ENCODE measurements at places on chromosomes 1 and 21.
A peak's percentile ranks its signal among the peaks of the same experiment; 100 is the strongest.

DNA sequence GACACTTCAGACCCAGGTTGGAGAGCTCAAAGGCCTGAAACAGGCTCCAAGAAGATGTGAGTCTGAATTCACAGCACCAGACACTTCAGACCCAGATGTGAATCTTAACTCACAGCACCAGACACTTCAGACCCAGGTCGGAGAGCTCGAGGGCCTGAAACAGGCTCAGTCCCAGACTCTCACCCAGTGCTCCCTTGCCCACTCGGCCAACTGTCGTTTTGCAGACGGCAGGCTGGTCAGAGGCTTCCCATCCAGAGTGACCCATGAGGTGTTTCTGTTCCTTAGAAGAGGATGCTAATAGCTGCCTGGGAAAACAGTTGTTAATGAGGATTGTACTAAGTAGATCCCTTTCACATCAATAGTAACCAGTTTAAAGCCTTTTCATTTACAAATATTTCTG lies 88.4 kb downstream of the ADARB1 start:
- no peak for DNase-seq

GRCh38 chr1:54327386-54328065 lies 78.7 kb downstream of the SSBP3 start:
- DNase-seq = no peak

DNA sequence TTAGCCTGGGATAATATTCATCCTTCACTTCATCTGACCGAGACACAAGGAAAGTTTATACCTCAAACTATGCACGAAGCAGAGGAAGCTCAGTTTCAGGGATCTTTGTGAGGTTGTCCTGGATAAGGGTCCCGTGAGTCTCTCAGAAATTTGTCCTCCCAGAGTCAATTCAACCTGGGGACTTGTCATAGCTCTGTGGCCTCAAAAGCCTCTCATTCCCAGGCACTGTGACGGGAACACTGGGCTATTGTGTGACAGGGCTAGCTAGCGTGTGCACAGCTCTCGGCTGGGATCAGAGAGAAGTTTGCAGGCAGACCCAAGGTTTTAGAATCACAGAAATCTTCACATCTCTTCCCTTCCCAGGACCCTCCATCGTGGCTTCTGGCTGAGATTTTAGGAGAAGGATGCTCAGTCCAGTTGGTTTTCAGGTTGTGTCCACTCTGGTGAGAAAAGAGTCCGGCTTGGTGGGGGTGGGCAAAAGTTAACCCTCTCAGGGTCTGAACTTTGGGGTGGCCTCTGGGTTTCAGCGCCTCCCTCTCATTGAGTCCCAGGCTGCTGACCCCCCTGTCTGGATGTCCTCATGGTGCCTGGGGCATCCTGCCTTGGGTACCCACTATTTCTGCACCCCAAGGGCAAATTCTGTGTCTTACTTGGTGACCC lies 20.4 kb upstream of the LBR start:
- DNase-seq = no peak

GRCh38 chr1:172451002-172451443 lies 7.2 kb upstream of the PIGC start:
- no peak for DNase-seq

DNA sequence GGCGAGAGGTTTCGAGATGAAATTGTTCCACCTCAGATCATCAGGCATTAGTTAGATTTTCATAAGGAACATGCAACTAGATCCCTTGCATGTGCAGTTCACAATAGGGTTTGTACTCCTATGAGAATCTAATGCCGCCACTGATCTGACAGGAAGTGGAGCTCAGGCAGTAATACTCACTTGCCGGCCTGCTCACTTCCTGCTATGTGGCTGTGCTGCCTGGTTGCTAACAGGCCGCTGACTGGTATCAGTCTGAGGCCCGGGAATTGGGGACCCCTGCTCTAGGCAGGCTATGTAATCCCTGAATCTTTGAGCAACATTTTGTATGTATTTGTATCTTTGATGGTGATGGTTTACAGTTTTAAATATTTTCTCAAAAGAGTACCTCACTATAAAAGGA lies 32.5 kb downstream of the XKR8 start:
- DNase-seq = no peak

DNA sequence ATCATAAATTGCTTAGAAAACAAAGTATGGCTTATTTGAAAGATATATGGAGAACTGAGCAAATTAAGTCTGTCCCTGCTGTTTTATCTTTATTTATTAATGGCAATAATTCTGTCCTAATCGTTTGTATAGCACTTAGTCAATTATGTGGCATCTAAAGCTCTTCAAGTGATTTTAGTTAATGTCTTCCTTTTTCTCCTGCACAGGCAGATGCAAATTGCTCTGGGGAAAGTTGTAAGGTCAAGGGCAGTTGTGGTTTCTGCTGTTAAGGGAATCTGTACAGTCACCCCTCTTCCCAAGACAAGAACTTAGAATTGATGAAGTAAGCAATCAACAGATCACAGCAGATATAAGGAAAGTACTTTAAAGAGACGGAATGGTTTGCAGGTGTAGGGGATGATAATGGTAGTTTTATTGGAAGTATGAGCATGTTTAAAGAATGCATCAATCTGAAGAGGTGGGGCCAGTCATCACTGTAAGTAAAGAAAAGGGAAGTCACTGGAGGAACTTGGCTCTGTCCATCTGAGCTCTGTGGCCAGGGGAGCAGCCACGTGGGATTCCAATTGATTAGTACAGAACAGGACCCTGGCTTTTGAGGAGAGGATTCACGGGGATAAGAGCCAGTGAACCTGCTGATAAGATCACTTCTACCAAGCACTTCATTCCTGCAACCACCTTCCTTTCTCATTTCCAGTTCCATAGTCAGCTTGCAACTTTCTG lies 116.0 kb upstream of the KCNJ6 start:
- no peak for DNase-seq

GRCh38 chr1:225849925-225850324 lies 32.3 kb downstream of the TMEM63A start:
- no peak for DNase-seq

DNA sequence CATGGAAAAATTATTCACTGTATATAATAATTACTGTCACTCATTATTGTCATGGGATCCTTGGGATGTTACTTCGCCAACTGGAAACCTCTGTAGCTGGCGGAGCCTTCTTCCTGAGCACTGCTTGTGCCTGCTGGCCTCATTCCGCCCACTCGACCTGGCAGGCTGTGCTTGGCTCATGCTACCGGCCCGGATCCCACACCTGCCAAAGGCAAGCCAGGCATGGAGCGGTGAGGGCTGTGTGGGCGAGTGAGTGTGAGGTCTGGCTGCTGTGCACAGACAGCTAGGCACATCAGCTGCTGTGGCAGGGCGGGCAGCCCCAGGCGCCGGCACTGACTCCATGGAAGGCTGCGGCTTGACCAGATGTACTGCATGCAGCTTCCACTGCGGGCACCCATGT lies 78.4 kb downstream of the DISP1 start:
- DNase-seq = peak; percentile 71

- DNase-seq = no peak
Measured at GRCh38 chr21:32666258-32666657, 54.1 kb upstream of the CFAP298 start.

DNA sequence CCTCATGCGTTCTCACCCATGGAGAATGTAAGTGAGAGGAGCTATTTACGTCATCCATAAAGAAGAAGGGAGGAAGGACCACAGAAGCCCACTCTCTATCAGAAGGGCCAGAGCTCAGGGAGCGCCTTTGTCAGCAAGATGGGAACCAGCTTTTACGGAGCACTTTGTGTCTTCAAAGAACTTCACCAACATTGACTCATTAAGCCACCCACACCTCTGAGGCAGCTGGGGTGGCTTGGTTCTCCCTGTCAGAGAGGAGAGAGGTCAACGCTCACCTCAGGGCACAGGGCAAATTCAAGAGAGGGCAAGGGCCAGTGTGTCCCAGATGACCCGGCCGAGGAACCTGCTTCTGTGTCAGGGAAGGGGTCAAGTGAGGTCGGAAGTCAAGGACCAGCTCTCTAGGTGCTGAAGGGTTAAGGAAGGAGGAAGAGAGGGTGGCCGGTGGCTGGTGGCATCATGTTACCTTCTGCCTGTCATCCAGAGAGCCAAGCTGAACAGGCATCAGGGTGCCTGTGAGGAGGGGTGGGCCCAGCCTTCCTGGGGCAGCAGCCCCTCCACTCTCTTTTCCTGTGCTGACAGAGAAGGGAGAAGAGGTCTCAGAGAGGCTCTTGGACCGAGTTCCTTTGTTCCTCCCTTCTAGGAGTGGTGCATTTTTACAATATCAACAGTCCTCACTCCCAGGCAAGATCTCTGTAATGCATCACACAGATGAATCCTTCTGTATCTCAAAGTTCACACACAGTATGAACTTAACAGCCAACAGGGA lies 109.0 kb downstream of the ETS2 start:
- DNase-seq = peak; percentile 39

DNA sequence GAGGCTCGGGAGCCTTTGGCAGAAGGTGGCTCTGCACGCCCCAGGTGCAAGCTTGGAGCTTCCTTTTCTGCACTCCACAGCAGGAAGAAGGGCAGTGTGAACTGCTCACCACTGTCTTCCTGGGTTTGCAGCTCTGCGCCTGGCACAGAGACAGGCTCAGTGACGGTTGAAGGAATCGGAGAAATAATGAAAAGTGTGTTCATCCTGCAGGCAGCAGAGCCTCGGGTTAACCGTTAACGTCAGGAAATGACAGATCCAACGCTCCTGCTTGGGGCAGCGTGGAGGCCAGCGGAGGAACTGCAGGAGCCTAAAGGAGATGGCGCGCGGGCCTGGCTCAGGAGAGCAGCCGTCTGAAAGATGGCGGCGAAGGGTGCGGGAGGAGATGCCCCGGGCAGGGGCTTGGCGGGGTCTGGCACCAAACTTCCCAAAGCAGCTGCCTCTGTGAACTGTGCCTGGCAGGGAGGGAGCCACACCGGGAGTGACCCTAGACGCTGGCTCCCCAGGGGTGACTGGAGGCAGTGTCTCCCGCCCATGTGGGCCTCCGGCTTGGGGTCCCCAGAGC lies 10.9 kb upstream of the SAMD11 start:
- DNase-seq = peak; percentile 21

DNA sequence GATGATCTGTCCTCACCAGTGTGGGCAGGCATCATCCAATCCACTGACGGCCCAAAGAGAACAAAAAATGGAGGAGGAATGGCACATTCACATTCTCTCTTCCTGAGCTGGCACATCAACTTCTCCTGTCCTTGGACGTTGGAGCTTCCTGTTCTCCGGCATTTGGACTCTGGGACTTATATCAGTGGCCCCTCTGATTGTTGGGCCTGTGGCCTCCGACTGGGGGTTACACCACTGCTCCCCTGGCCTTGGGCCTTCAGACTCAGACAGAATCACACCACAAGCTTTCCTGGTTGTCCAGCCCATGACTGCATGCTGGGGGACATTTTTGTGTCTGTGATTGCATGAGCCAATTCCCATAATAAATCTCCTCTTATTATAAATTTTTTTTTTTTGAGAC lies 20.1 kb downstream of the IFNLR1 start:
- no peak for DNase-seq

GRCh38 chr1:169461390-169462000 lies 24.2 kb downstream of the SLC19A2 start:
- DNase-seq = no peak

- no peak for DNase-seq
Measured at GRCh38 chr1:175435392-175435791, 242.8 kb upstream of the KIAA0040 start.

DNA sequence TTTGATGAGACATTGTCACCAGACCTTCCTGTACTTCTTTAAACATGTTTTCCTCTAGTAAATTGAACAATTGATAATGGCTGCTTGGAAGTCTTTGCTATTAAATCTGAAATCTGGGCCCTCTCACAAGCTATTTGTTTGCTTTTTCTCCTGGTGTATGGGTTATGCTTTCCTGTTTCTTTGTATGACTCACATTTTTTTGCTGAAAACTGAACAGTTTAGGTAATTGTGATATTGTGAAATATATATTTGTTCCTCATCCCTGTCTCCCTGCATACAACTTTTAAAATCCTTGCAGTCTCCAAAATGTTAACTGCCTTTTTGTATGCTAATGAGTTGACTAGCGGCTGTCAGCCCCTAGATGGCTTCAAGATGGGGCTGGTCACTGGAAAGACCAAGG lies 61.6 kb downstream of the MAP3K21 start:
- DNase-seq = no peak

- no peak for DNase-seq
Measured at GRCh38 chr21:18468790-18469189, 65.2 kb upstream of the TMPRSS15 start.

DNA sequence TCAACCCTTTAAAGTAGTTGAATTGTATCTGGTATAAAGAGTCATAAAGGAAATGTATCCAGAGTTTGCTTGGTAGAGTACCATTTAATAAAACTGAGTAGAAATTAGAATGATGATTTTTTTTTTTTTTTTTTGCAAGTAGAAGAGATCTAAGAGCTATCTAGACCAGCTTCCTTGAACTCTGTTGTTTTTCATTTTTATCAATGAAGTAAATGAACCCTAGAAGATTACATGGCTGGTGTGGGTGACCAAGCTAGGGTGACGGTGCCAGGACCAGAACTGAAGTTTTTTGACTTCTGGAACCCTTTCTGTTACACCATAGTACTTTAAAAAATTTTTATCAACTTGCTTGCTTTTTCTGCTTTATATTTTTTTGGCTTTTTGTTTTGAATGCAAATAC lies 36.9 kb downstream of the MACO1 start:
- no peak for DNase-seq

GRCh38 chr1:48069662-48070395 lies 72.6 kb upstream of the TRABD2B start:
- no peak for DNase-seq

DNA sequence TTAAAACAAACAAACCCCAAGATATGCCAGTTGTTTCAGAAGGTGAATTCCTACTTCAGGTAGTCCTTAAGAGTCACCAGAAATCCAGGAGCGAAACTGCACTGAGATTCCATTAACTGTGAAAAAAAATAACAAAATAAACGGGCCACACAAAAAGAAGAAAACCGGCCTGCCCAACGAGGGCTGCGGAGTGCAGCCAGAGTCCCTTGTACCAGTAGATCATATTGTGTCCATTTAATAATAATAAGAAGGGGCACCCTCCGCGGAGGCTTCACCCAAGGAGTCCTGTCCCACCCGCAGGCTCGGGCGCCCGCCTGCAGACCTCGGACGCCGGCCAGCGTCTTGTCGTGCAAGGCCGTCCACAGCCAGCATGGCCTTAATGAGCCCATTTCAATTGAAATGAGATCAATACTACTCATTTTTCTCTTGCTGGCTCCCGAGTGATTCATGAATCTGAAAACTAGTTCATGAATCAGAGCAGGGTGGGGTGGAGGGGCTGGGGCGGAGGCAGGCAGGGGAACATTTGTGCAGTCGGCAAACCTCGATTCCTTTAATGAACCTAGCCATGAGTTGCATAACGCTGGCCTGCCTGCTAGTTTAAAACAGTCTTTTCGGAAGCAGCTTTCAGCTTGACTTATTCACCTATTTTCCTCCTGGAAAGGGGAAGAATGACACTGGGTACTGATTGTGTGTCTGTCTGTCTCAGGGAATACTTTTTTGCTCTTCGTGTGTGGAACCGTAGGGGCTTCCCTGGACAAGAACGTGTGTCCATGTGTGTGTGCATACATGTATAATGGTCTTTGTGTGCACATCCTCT lies 113.1 kb upstream of the IRF2BP2 start:
- peak; percentile 86 for DNase-seq

- no peak for DNase-seq
Measured at GRCh38 chr1:36851087-36851486, 183.2 kb downstream of the GRIK3 start.

- no peak for DNase-seq
Measured at GRCh38 chr1:80369780-80370179, 1363.2 kb upstream of the ADGRL4 start.

- DNase-seq = no peak
Measured at GRCh38 chr21:32312326-32312725, 13.7 kb downstream of the MRAP start.

- DNase-seq = no peak
Measured at GRCh38 chr21:22710721-22711120, 1712.5 kb downstream of the NCAM2 start.

GRCh38 chr1:34928699-34929496 lies 552 bp downstream of the DLGAP3 start:
- no peak for DNase-seq

- no peak for DNase-seq
Measured at GRCh38 chr1:41791667-41792484, 126.8 kb downstream of the HIVEP3 start.

Data from left hindlimb (tissue), 1 donor.